Stimulated activated CD4-positive, alpha-beta T cell treated with anti-CD3 and anti-CD28 coated beads, Interleukin-15, amount 100 ng/mL, for 48 hours (primary cell): ENCODE measurements at places on chromosomes 7 and 10.

- no peak for DNase-seq
Observed at GRCh38 chr7:41287559-41288335, 415.1 kb downstream of the INHBA start.

DNA sequence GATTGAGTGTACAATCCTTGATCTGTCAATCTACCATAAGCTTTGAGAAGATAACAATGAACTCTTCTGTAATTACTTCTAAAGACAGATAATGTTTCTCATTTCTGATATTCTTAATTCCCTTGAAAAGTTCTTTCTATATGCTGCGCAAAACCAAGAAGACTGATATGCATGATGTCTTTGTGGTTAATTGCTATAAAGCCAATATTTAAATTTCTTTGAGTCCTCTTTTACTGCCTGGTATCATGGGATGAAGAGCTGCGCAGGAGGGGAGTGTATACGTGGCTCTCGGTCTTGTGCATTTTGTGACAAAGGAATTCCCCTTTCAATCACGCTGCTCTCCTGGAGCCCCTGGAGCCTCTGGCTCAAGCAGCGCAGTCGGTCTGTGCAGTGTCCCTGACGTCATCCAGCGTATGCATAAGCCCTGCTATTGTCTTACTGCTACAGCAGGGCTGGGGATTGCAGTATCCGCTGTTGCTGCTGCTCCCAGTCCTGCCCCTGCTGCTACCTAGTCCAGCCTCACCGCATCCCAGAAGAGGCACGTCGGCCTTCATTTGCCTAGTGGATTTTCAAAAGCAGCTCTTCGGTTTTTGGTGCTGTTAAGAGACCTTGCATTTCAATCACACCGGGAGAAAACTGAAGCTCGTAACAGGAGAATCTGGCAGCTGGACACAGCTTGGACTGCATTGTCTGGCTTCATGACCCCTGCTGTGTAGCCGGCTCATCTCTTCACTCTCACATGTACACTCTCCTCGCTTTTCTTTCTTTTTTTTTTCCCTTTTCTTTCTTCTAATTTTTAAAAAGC, 66.7 kb downstream of the ST7 start:
- no peak for DNase-seq

GRCh38 chr10:25522946-25523608, 348.3 kb downstream of the GPR158 start:
- DNase-seq, result no peak

- DNase-seq, result no peak
Observed at GRCh38 chr7:74355091-74355490, 65.9 kb downstream of the CLIP2 start.

DNA sequence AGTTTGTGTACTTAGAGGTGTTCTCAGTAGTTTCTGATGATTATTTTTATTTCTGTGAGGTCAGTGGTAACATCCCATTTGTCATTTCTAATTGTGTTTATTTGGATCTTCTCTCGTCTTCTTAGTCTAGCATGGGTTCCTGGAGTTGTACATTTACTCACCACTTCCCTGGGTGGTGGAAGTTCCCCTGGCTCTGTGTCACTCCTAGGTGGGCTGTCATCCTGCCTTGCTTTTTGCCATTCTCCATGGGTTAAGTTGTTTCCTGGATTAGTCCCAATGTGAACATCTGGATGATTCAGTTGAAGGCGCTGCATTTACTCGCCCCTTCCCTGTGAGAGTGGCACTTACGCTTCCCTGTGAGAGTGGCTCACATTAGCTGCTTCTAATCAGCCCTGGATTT, 48.2 kb downstream of the GSAP start:
- no peak for DNase-seq

DNA sequence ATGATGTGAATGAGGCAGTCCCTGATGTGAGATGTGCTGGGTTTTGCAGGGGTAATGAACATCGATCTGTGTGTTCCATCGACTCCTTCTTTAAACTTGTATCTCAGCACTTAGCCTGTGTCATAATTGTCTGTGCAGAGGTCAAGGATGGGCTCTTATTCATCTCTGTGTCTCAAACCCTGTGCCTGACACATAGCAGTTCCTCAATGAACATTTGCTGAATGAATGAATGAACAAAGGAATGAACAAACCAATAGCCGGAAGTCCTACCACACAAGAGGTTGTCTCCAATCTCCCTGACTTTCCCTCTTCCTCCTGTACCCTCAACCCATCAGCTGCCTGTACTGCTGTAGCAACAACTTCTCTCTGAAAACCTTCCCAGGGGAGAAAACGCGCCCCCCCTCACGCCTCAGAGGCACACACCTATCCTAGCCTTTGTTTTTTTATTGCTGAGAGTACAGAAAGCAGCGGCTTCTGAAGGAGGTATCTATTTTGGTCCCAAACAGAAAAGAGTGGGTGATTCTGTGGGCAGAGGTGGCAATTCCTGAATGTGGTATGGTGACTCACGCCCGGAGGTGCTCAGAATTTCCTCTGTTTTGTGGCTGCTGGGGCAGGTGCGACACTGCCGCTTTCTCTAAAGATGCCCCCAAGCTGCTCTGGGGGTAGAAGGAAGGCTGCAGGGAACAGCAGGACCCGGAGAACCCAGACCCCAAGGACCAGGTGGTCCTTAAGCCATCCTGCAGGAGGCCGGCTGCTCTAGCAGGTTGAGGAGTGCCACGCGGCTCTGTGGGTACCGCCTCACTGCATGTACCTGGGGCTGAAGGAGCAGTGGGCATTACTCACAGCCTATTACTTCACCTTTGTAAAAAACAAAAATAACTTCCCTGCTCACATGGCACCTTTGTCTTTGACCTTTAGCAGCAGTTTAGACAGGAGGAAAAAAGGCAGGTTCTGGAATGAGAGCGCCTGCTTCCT, 9.6 kb downstream of the IL2RA start:
- DNase-seq, result peak; percentile 80

DNA sequence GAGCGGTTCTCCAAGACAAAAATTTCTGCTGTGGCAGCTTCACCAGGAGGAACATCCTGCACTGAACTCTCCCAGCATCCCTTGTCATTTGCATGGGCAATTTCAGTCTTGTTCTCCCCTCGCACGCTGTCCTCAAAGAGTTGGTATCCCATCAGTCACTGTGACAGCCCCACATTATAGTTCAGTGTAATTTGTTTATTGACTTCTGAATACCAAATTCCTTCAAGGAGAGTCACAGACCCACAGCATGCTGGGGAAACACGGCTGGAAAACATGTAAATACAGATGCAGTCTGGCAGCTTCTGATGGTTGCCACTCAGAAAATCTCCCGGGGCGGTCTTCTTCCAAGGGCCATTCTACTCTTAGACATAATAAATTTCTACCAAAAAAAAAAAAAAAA, 151.0 kb upstream of the NEBL start:
- no peak for DNase-seq

DNA sequence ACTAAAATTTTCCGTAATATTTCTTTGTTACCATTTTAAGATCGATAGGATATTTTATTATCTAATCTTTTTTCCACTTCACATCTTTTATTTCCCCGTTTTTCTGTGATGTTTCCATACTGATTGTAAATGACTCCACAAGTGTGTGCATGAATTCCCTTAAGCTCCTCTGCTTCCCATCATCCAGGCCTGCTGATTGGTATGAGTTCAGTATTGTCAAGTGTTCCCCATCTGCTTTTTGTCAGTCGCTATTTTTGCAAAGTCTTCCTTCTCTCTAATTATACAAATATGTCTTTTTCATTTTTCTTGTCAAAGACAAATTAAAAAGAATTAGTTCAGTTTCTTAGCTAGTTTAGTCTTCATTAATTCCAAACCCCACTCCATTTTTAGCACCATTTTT, 184.7 kb downstream of the EXOC4 start:
- no peak for DNase-seq

- no peak for DNase-seq
Observed at GRCh38 chr10:57513637-57514036, 754.1 kb downstream of the IPMK start.
